ENCODE measurements at places on chromosomes 12 and 14. TPM values are rescaled to one million over a fixed set of nuclear protein-coding genes. Genes with fewer than 3 reads are reported as not detected.

Gene ALDH1L2
- total RNA-seq, result 2.4 TPM

DNA sequence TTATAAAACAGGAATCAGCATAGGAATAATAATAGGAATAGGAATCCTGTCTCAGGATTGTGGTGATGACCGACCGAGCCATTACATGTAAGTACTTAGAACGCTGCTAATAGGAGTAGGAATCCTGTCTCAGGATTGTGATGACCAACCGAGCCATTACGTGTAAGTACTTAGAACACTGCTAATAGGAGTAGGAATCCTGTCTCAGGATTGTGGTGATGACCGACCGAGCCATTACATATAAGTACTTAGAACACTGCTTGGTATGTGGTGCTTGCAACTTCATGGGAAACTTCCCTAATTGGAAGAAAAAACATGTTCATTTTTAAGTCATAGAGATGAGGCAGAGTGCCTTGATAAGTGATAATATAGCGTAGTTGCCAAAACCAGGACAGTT is 30.0 kb downstream of the ELK3 start:
- DNase-seq, result no peak

DNA sequence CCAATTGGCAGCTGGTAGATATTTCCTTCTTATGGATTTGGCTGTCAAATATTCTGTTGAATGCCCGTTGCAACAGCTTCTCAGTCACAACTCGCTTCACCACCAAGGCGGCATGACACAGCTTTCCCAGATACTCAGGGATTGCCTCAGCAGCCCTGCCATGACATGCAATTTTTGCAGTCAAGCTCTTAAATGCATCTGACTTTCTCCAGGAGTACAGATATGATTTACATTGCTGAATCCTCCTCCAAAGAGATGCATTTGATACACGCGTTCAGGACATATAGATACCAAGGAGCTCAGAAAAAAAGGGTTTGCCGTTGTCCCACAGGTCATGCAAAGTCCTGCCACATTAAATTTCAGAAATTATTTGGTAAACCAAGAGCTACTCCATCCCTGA is 6.5 kb downstream of the KRT5 start:
- DNase-seq, result no peak

- no peak for DNase-seq
Observed at GRCh38 chr12:7079826-7080125, 12.5 kb downstream of the C1R start.

DNA sequence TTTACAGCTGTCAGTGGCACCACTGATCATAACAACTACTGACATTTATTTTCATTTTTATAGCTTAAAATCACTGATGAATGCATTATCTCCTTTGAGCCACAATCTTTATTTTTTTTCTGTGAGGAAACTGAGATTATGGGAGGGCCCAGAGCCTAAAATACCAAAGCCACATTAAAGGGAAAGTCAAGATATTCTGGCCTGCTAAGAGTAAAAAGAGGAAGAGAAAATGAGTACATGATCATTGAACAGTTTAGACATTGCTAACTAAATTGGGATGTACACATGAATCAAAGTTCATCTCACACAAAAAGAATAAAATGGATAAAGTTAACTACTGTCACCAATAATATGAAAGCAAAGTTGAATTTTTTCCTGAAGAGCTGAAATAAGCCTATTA is 170.5 kb upstream of the GARIN2 start:
- DNase-seq, result no peak

GRCh38 chr14:37597914-37598746 is 2.7 kb downstream of the TTC6 start:
- DNase-seq, result no peak

DNA sequence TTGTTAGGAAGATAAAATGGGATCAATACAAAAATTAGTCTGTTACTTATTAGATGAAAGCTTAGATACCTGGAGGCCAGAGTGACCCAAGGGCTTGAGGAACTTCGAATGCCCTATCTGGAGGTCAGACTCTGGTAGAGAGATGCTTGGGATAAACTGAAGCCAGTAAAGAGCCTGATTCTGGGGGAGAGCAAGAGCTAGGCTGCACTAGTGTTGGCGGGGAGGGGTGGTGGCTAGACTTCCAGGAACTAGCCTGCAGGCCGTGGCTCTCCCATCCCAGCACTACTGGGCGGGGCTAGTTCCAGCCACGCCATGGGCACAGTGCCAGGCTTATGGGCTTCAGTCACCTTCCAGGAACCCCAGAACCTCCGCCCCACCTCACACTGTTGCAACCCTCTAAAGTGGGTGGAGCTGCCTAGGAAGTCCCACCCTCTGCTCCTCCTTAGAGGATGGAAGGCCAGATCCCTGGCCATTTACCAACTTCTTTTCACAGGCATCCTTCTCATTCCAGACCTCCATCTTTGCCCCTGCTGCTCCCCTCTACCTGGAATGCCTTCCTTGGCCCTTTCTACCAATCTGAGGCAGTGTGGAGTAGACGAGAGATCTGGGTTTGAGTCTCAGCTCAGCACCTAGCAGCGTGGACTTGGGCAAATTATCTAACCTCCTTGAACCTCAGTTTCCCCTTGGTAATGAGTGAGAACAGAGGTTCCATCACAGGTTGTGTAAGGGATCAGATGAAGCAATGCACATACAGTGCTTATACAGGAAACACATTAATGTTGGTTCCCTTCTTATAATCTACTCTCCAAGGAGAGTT is 6.3 kb upstream of the NFE2 start:
- DNase-seq, result no peak

DNA sequence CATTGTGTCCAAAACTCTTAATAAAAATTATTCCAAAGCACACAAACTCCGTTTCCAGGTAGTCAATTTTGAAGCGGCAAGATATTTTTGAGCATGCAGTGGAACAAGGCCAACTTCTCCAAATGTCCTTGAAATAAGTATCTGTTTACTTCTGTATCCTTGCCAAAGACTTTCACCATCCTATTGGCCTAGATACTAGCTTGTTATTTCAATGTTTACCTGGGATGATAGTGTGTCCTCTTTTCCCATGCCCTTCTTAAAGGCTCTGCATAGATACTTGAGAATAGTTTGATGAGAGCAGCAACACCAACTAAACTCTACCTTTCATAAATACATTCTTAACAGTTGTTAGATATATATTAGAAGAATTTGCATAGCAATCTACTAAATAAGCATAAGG is 160.9 kb downstream of the KCNC2 start:
- no peak for DNase-seq

DNA sequence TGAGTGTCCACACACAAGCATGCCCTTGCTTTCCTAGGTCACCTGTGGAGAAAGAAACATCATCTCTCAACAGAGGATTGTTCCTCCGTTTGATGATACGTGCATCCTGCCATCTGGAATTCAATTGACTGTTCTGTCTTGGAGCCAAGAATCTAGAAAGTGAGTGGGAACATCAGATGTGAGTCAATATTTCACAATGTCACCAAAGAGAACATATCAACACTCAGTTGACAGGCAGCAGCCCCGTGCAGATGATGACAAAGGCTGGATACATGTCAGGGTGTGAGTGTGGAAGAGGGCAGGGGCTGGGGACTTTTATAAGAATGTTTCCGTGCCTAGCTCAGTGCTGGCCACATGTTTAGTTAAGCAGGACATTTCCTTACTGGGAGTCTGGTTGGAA is 76.1 kb downstream of the TBC1D30 start:
- DNase-seq, result no peak

- DNase-seq, result no peak
Observed at GRCh38 chr12:30098677-30099076, 314.9 kb upstream of the TMTC1 start.
